ENCODE measurements at places on chromosomes 2 and 18.

GRCh38 chr2:105403241-105403782, 4.5 kb upstream of the FHL2 start:
- H3K4me3 ChIP-seq: no peak overlapping the region
- H3K27me3 ChIP-seq: no peaks in the 10 kb centered on the region
- peaks cover 5% of the 10 kb centered on the region for H3K4me1 ChIP-seq
- H3K27ac ChIP-seq: no peak overlapping the region

DNA sequence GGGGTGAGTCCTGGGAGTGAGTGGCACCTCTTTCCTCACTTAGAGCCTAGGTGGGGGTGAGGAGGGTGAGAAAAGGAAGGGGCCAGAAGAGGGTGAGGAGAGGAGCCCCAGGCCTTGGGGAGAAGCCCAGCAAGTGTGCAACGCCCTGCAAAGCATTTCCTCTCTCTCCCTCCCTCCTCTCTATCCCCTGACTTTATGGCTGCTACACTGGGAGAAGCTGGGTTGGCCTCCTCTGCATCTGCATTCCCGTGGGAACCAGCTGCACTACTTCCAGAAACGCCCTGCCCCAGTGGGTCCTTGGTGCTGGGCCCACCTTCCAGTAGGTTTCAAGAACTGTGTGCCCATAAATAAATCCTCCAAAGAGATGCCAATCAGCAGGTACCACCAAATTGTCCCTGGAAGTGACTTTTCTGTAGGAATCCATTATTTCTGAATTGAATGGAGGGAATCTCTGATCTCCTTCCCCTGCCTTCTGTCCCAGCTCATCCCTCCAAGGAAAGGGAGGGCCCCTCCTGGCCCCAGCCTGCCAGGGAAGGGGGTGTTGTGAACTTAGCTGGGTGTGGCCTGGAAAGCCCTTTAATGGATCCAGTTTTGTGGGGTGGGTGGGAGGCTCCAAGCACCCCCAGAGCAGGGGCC, 95.7 kb upstream of the BOD1L2 start:
- DNase-seq: no peak
- H3K4me3 ChIP-seq: no peak overlapping the region
- H3K36me3 ChIP-seq: no peaks in the 10 kb centered on the region
- no peaks in the 10 kb centered on the region for H3K27me3 ChIP-seq
- no peak overlapping the region for H3K27ac ChIP-seq
- no peaks in the 10 kb centered on the region for H3K4me1 ChIP-seq

GRCh38 chr2:109058191-109058632, 69.2 kb upstream of the EDAR start:
- H3K27ac ChIP-seq: no peak overlapping the region
- H3K36me3 ChIP-seq: no peaks in the 10 kb centered on the region
- DNase-seq: no peak
- no peaks in the 10 kb centered on the region for H3K27me3 ChIP-seq
- H3K4me3 ChIP-seq: no peak overlapping the region
- no peaks in the 10 kb centered on the region for H3K4me1 ChIP-seq

GRCh38 chr2:226673314-226673723, 126.3 kb downstream of the IRS1 start:
- H3K27ac ChIP-seq: no peak overlapping the region
- H3K4me3 ChIP-seq: no peak overlapping the region
- H3K27me3 ChIP-seq: no peaks in the 10 kb centered on the region
- no peaks in the 10 kb centered on the region for H3K36me3 ChIP-seq
- peaks cover 5% of the 10 kb centered on the region for H3K4me1 ChIP-seq

GRCh38 chr18:52342456-52342855, 2.5 kb downstream of the DCC start:
- H3K27me3 ChIP-seq: no peaks in the 10 kb centered on the region
- no peak overlapping the region for H3K27ac ChIP-seq
- H3K36me3 ChIP-seq: no peaks in the 10 kb centered on the region
- H3K4me3 ChIP-seq: no peak overlapping the region

- DNase-seq: no peak
- no peak overlapping the region for H3K27ac ChIP-seq
- no peaks in the 10 kb centered on the region for H3K4me1 ChIP-seq
- H3K36me3 ChIP-seq: no peaks in the 10 kb centered on the region
- H3K4me3 ChIP-seq: no peak overlapping the region
These were observed 1.8 kb upstream of the CXCR2 start for GRCh38 chr2:218123986-218124385.

DNA sequence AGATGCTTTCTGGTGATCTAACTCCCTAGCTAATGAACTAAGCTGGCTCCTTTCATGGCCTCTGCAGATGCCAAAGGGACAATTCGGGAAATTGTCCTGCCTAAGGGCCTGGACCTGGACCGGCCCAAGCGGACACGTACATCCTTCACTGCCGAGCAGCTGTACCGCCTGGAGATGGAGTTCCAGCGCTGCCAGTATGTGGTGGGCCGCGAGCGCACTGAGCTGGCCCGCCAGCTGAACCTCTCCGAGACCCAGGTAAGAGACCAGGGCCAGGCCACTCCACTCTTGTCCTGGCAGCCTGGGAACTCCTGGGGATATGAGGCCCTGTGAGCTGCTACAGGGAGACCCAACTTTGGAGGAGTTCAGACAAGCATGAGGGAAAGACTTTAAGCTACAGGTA, 14.7 kb upstream of the ATP6V1B1 start:
- no peaks in the 10 kb centered on the region for H3K36me3 ChIP-seq
- H3K27me3 ChIP-seq: no peaks in the 10 kb centered on the region
- no peaks in the 10 kb centered on the region for H3K4me1 ChIP-seq
- no peak for DNase-seq

- no peak overlapping the region for H3K27ac ChIP-seq
- no peaks in the 10 kb centered on the region for H3K27me3 ChIP-seq
- peaks cover 71% of the 10 kb centered on the region for H3K36me3 ChIP-seq
- DNase-seq: no peak
- H3K4me3 ChIP-seq: no peak overlapping the region
- H3K4me1 ChIP-seq: no peaks in the 10 kb centered on the region
These were observed 9.3 kb downstream of the TSN start for GRCh38 chr2:121764681-121765228.

GRCh38 chr2:67423489-67423888, 26.4 kb downstream of the ETAA1 start:
- no peak for DNase-seq
- H3K4me1 ChIP-seq: no peaks in the 10 kb centered on the region
- H3K27me3 ChIP-seq: no peaks in the 10 kb centered on the region
- no peaks in the 10 kb centered on the region for H3K36me3 ChIP-seq
- H3K4me3 ChIP-seq: no peak overlapping the region
- H3K27ac ChIP-seq: no peak overlapping the region

GRCh38 chr2:95012881-95013550, 12.5 kb upstream of the MAL start:
- H3K4me1 ChIP-seq: no peaks in the 10 kb centered on the region
- no peak overlapping the region for H3K4me3 ChIP-seq
- DNase-seq: no peak
- no peaks in the 10 kb centered on the region for H3K27me3 ChIP-seq
- H3K27ac ChIP-seq: no peak overlapping the region
- H3K36me3 ChIP-seq: no peaks in the 10 kb centered on the region

GRCh38 chr18:57267368-57267925, 84.9 kb upstream of the ST8SIA3 start:
- no peak for DNase-seq
- H3K4me3 ChIP-seq: no peak overlapping the region
- no peaks in the 10 kb centered on the region for H3K36me3 ChIP-seq

GRCh38 chr2:116719836-116720235, 1094.7 kb upstream of the DDX18 start:
- DNase-seq: no peak
- H3K36me3 ChIP-seq: no peaks in the 10 kb centered on the region
- no peaks in the 10 kb centered on the region for H3K4me1 ChIP-seq
- H3K4me3 ChIP-seq: no peak overlapping the region

- H3K4me1 ChIP-seq: no peaks in the 10 kb centered on the region
These were observed 66.9 kb downstream of the ZDBF2 start for GRCh38 chr2:206341396-206341795.

- H3K4me1 ChIP-seq: peaks cover 59% of the 10 kb centered on the region
- H3K4me3 ChIP-seq: no peak overlapping the region
- H3K27ac ChIP-seq: peak overlapping the region; percentile 75
- no peaks in the 10 kb centered on the region for H3K27me3 ChIP-seq
- DNase-seq: no peak
These were observed 57.1 kb downstream of the ZFP36L2 start for GRCh38 chr2:43169099-43169945.

DNA sequence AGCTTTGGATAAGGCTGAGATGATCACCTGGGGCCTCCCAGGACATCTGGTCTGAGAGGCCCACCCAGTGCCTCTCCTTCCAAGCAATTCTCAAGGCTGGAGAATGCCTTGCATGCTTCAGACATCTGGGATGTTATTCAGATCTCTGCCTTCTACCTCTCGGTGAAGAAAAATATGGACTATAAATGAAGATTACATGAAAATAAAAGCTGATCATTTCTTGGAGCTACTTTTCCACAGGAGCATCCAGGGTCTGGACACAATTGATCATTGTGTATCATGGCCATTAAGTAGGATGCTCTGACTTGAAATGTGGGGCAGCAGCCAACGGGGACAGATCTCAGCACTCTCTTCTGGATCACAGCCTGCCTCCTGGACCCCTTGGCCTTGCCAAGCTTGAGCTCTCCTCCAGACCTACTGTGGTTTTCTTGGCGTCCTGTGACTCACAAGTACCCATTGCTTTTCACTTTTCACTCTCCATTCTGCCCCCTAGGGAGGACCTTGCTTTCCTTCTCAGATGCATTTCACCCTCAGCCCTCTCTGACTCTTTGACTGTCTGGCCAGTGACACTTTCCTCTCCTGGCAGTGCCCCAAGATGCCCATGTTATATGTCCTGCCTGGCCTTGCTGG, 203.1 kb downstream of the INSIG2 start:
- no peak for DNase-seq
- H3K27ac ChIP-seq: no peak overlapping the region
- no peaks in the 10 kb centered on the region for H3K27me3 ChIP-seq
- no peaks in the 10 kb centered on the region for H3K4me1 ChIP-seq

DNA sequence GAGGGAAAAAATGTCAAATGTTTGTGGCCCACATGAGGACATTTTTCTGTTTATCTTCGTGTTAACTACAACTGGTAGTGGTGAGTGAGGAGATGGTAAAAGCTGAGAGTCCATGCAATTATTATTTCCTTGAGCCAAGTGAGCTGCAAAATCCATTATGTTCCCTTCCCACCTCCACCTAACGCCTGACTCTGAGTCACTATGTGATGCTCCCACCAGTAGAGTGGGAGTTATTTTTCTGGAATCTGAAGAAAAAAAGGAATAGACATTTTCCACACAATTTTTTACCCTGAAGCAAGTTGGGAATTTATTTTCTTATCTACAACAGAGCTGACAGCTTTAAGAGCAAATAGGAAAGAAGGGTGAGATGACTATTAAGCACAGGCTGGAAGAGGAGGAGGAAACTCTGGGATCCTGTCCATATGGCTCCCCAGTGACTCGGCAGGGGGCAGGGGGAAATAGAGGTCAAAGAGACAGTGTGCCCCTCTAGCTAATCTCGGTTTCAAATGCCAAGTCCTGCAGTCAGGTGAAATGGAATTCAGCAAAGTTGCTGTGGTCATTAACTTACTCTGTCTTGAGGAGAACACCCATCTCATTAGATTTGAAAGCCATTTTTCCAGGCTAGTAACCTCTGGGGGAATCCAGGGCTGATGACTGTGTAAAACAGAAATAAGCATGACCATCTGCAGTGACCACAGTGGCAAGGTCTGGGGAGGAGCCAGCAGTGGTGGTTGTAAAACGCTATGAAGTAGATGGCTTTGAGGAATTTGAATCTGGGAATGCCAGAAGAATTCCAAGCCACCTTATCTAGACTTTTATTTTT, 463.9 kb downstream of the STK39 start:
- H3K36me3 ChIP-seq: no peaks in the 10 kb centered on the region
- H3K4me1 ChIP-seq: no peaks in the 10 kb centered on the region
- H3K27ac ChIP-seq: no peak overlapping the region
- H3K4me3 ChIP-seq: no peak overlapping the region
- no peaks in the 10 kb centered on the region for H3K27me3 ChIP-seq

GRCh38 chr2:30693821-30694281, 113.4 kb downstream of the CAPN13 start:
- H3K4me3 ChIP-seq: no peak overlapping the region
- H3K27ac ChIP-seq: no peak overlapping the region
- no peaks in the 10 kb centered on the region for H3K36me3 ChIP-seq
- DNase-seq: no peak
- no peaks in the 10 kb centered on the region for H3K27me3 ChIP-seq
- H3K4me1 ChIP-seq: no peaks in the 10 kb centered on the region

GRCh38 chr18:9022397-9023155, 79.9 kb upstream of the NDUFV2 start:
- no peak overlapping the region for H3K27ac ChIP-seq
- peaks cover 1% of the 10 kb centered on the region for H3K4me1 ChIP-seq
- H3K4me3 ChIP-seq: no peak overlapping the region

DNA sequence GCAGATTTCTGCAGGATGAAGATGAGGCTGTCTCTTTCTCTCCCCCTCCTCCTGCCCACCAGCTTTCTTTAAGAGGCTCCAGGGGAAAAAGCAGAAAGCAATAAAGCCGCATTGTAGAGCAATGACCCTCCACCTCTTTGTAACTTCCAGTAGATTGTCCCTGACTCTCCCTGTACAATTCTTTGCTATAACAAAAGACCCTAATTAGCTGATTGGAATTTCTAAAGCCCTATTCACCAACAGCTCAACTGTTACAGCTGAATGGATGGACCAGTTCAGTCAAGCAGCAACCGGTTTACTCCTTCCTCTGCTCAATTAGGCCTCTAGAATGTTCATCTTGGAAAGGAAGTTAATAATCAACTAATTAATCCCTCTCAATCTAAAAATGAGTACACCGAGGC, 301.0 kb downstream of the STK39 start:
- no peak overlapping the region for H3K27ac ChIP-seq
- DNase-seq: no peak
- no peaks in the 10 kb centered on the region for H3K27me3 ChIP-seq
- no peak overlapping the region for H3K4me3 ChIP-seq

- no peak overlapping the region for H3K27ac ChIP-seq
- peaks cover 9% of the 10 kb centered on the region for H3K36me3 ChIP-seq
- DNase-seq: no peak
- no peaks in the 10 kb centered on the region for H3K27me3 ChIP-seq
- H3K4me3 ChIP-seq: no peak overlapping the region
These were observed 25.7 kb downstream of the MEX3C start for GRCh38 chr18:51171625-51172259.

- H3K4me1 ChIP-seq: no peaks in the 10 kb centered on the region
- no peak overlapping the region for H3K27ac ChIP-seq
- no peak for DNase-seq
- no peaks in the 10 kb centered on the region for H3K36me3 ChIP-seq
These were observed 536.7 kb downstream of the RIT2 start for GRCh38 chr18:42578792-42579191.

DNA sequence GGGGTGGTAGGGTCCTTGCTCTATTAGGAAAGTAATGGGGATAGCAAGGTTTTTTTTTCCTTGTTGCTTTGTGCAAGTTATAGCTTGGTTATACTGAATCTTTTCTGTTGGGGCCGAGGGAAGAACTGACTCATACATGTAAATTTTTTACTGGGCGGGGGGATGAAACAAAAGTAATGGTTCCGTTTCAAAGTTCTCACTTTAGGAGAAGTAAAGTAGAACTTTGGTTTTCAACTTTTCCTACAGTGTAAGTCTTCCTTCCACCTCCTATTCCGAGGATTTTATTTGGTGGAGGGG, 1.1 kb downstream of the AFTPH start:
- H3K27me3 ChIP-seq: no peaks in the 10 kb centered on the region
- no peaks in the 10 kb centered on the region for H3K36me3 ChIP-seq
- no peak for DNase-seq
- peak overlapping the region; percentile 92 for H3K27ac ChIP-seq
- no peaks in the 10 kb centered on the region for H3K4me1 ChIP-seq
- H3K4me3 ChIP-seq: peak overlapping the region; percentile 98

GRCh38 chr2:65040400-65041261, 15.6 kb upstream of the CEP68 start:
- H3K4me3 ChIP-seq: no peak overlapping the region
- H3K27me3 ChIP-seq: no peaks in the 10 kb centered on the region
- DNase-seq: peak; percentile 46
- no peak overlapping the region for H3K27ac ChIP-seq
- H3K36me3 ChIP-seq: no peaks in the 10 kb centered on the region
- no peaks in the 10 kb centered on the region for H3K4me1 ChIP-seq

Data from effector memory CD4-positive, alpha-beta T cell (primary cell).